ENCODE measurements at places on chromosomes 6 and 20.

- DNase-seq = no peak
Observed at GRCh38 chr6:106005954-106006353, 80.2 kb upstream of the PRDM1 start.

GRCh38 chr6:135329851-135330803, 149.0 kb downstream of the MYB start:
- DNase-seq = no peak

DNA sequence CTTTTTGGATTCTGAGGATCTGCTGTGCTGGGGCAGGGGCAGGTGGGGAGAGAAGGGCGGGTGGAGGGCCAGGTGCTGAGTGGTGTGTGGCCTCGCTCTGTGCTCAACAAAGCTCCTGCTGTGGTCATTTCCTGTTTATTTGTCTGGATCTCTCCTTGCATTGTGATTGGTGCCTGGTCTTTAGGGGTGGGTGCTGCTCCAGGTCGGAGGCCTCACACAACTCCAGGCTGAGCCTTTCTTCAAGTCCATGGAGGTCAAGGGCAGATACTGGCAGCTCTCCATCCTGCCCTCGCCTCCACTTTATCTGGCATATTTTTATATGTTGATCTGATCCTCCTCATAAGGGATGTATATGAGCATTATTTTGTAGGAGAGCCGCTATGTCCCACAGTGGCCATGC, 36.2 kb downstream of the HLA-F start:
- no peak for DNase-seq

GRCh38 chr6:79571030-79571367, 33.8 kb upstream of the LCA5 start:
- no peak for DNase-seq

DNA sequence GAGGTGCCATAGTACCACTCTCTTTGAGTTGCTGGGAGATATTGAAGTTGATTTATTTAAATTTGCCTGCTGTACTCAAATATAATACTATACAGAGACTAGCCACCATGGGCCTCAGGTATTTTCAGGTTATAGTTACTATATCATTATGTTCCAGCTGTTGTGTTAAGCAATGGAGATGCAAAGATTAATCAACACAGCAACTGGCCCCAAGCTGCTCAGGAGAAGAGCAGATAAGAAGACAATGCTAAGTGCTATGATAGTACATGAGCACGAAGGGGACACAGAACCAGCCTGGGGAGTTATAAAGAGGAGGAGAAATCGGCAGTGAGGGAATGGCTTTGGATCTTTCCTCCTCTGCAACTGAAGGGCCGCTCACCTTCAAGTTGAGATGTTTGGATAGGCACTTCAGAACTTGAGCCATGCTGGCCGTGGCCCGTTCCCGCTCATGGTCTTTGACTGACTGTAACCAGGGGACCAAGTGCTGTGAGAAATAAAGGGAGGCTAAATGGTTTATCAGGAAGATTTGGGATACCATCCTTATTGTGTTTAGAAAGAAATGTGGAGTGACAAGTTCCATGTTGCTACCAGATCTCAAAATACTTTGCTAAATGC, 24.3 kb upstream of the RPN2 start:
- DNase-seq = no peak

GRCh38 chr6:121755485-121755884, 320.0 kb downstream of the GJA1 start:
- no peak for DNase-seq

- no peak for DNase-seq
Observed at GRCh38 chr6:43627008-43627825, 1.8 kb downstream of the GTPBP2 start.

GRCh38 chr20:8434326-8434876, 302.3 kb downstream of the PLCB1 start:
- no peak for DNase-seq

DNA sequence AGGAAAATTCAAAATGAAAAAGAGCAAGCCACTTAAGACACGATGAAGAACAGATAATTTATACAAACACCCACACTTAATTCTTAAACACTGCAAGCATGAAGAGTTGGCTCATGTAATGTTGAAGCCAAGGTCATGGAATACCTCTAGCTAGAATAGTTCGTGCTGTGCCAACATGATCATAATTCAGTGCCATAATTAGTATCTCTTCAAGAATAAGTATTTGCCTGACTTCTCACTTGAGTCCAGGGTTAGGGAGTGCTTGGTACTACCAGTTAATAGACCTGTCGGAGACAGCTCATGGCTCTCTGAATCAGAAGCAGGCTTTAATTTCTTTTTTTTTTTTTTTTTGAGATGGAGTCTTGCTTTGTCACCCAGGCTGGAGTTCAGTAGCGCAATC, 206.3 kb downstream of the UNC5CL start:
- DNase-seq = no peak

DNA sequence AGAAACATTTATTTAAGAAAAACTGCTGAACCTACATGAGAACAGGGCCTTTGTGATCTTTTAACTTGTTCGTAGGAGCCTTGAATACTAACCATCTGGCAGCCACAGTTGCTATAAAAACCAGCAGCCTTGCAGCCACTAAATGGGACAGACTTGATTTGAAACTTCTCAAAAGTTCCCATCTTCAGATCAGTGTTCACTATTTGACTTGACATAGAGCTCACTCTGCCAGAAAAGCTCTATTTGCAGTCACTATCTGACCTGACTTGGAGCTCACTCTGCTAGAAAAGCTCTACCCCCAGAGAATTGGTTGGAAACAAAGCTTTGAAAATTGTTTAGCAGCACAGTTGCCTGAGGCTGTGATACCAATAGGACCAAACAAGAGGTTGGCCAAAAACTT, 119.3 kb upstream of the F13A1 start:
- no peak for DNase-seq

GRCh38 chr6:168102315-168102985, 23.4 kb upstream of the FRMD1 start:
- no peak for DNase-seq

GRCh38 chr6:62492192-62492822, 206.3 kb upstream of the KHDRBS2 start:
- no peak for DNase-seq
